ENCODE measurements at places on chromosomes 5 and 9.

DNA sequence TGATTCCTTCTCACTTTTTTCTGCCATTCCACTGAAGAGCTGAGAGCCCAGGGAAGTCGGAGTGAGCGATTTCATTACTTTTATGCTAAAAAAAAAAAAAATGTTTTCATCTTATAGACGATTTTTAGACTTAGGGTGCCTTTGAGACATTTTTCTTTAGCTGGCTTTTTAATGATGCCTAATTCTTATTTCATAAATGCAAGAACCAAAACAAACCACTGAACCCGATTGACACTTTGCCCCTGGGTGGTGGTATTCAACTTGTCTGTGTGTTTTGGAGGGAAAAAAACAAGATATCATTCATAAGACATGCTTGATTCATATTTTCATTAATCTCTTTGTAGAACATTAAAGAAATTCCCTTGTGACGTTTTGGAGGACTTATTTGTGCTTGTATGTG is 2.4 kb downstream of the TLE4 start:
- no peak for DNase-seq

DNA sequence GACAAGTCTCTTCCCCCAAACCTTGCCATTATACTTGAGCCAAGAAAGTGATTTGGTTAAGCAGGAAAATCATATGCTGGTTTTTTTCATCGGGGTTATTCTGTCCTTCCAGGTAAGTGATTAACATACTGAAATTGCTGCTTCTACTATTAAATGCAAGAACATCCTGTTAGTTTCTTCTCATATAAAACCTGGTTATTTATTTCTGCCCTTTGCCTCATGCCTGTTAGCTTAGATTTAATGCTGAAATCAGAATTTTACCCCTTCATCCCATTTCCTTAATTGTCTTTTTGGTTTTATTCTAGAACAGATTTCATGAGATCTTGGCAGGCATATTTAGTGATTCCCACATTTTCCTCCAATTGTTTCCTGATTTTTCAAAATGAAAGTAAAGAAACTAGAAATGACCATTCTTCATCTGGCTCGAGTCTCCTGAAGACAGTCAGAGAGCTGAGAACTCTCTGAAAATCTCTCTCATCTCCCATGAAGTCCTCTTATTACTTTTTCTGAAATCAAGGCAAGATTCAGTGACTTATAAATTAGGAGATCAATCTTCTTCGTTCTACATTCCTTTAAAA is 132.9 kb downstream of the NFIB start:
- DNase-seq: no peak

- no peak for DNase-seq
Measured at GRCh38 chr9:97284798-97285197, 22.7 kb upstream of the CCDC180 start.

- no peak for DNase-seq
Measured at GRCh38 chr5:158559643-158560042, 540.1 kb downstream of the EBF1 start.

DNA sequence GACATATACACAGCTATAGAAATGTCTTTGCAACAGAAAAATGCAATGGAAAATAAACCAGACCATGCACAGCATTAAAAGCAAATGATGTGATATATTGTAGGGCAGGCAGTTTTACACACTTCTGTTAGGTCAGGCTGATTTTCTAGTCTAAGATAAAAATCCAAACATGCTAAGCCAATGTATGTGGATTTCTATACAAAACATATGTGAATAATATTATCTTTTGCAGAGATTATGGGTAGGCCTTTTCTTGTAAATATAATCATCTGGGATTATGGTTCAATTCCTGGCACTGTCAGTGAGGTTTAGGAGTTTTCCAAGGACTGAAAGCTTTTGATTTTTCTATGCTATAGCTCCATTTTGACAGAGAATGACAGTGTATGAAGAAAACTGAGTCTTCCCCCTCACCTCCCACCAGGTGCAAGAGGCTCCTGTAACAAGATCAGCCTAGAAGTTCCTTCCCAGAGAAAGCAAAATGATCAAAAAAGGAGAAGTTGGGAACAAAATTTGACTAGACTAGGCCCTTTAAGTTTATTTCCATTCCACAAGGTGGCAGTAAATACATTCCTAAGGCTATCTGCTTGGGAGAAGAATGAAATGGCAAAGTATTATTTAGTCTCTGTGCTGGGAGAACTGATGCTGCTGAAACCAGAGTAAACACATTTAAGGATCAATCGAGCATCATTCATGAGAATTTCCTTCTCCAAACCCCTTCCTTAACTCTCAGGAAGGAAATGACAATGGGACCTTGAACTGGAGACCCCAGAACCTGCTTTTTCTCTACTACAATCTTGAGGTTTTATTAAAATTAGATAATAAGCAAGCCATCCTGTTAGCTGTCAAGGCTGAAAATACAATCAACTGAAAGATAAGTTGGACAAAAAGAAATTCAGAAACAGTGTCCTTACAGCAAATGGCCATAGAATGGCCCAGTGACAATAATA is 133.0 kb upstream of the TUT7 start:
- DNase-seq: no peak

- DNase-seq: no peak
Measured at GRCh38 chr5:69285448-69286116, 47.0 kb downstream of the CCDC125 start.

DNA sequence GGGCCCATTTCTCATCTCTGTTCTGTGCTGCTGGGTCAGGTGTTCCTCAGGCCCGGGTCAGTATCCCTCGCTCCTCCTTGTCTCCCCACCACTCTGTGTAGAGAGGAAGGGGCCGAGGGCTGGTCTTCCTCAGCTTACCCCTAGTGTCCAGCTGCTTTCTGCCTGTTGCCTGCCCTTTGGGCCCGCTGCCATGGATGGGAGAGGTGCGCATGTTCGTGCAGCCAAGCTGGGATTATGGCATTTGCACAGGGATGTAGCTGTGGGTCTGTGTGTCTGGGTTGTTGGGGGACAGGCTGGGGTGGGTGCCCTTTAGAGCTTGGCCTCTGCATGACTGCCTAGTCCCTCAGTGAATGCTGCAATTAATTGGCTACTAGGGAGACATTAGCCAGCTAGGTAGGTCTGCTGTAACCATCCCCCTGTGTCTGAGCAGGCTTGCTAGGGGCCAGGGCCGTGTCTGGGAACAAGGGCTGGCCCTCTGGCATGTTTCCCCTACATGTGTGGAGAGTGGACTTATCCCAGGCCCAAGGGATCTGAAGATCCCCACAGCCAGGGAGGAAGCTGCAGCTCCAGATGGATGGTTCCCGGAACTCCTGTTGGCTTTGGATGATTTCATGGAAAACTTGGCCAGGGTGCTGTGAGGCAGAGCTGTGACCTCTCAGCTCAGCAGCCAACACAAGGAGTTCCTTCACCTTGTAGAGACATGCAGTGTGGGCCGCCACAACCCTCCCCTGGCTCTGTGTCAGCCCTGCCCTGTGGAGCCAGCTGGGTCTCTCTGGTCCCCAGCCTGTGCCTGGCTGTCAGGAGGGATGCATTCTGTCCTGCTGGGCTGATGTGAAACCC is 161.9 kb downstream of the MACROH2A1 start:
- no peak for DNase-seq

DNA sequence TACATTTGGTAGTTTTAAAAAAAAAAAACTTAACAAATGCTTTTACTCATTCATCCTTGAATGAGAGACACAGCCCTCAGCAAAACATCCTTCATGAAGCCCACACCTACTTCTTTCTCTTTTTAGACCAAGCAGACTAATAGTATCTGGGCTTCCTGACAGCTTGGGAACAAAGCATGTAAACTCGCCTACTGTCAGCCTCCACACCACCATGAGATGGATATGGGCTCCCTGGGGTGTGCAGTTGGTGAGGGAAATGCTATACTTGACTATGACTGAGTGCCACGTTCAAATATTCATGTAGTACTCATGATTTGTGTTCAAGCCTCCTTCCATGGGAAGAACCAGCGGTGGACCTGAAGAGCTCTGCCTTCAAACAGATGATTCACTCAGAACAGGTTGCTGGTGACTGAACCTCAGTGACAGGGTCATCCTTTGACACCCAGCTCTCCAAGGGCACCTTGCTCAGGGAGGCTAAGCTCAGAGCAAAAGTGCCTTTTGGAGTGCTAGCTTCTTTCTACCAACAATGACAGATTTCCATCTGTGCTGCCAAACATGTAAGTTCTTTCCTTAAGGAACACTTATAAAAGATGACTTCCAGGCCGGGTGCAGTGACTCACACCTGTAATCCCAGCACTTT is 36.8 kb downstream of the SLC22A5 start:
- DNase-seq: no peak

DNA sequence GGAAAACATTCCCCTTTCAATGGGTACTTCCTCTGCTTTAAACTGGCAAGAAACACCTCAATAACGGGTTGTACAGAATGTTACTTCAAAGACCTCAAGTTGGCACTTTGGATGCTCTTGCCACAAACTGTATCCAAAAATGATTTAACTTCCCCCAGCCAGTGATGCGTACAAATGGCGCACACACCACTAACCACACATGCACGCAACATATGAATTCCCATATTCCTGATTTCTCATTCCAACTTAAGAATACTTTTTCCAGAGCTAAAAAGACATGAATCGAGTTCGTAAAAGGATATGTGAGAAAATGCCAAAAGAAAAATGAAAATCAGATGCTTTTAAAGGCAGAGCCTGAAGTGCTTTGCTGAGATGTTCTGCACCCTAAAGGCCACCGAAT is 388.0 kb upstream of the PIK3R1 start:
- no peak for DNase-seq

- DNase-seq: no peak
Measured at GRCh38 chr5:1820381-1820780, 19.2 kb downstream of the NDUFS6 start.

DNA sequence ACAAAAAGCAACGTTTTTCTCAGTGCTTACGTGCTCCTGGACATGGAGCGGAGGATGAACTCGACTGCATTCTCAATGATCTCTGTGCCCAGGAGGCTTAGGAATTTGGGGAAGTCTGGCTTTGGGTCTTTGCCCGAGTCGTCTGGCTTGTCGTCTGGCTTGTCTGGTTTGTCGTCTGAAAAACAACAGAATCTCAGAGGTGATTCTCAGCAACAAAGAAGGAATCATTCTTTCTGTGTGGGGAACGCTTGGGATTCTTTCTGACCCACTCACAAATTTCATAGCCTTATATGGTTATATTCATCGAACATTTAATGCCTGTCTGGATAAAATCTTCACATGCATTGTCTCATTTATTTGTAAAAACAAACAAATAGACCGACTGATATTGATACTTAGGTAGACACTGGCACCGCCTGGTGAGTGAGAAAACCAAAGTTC is 4.7 kb downstream of the C5orf46 start:
- DNase-seq: no peak

GRCh38 chr5:132766020-132766805 is 10.8 kb downstream of the SEPTIN8 start:
- no peak for DNase-seq

All from T-helper 2 cell (primary cell).